Muscle of back (tissue), 13 donors: ENCODE measurements at places on chromosomes 7 and 10.

DNA sequence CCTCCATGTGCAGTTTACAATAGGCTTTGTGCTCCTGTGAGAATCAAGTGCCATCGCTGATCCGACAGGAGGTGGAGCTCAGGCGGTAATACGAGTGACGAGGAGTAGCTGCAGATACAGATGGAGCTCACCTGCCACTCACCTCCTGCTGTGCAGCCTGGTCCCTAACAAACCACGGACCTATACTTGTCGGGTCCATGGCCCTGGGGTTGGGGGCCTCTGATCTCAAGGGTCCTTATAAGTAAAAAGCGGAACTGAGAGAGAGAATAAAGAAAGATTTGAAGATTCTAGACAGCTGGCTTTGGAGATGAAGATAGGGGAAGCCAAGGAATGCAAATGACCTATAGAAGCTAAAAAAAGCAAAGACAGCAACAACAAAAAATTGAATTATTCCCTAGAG lies 130.6 kb downstream of the PLXDC2 start:
- DNase-seq, result no peak

GRCh38 chr10:132145002-132145401 lies 41.7 kb upstream of the DPYSL4 start:
- DNase-seq, result no peak

- peak; percentile 36 for DNase-seq
Measured at GRCh38 chr10:117609796-117610170, 67.2 kb downstream of the EMX2 start.

DNA sequence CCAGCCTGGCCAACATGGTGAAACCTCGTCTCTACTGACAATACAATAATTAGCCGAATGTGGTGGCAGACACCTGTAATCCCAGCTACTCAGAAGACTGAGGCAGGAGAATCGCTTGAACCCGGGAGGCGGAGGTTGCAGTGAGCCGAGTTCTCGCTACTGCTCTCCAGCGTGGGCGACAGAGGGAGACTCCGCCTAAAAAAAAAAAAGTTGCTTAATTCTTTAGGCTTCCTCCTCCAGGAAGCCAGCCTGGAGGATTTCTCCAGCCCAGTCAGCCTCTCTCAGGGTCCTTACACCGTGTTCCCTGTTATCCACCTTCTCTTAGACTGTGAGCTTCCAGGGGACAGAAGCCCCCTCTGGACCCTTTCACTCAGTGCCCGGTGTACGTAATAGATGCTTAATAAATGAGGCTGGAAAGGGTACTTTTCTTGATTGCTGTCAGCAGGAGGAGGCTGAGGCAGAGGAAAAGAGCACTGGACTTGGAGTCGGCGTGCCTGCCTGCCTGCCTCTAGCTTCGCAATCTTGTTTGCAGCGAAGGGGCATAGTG lies 16.4 kb upstream of the NODAL start:
- no peak for DNase-seq

- DNase-seq, result no peak
Measured at GRCh38 chr10:58269782-58270290, 874 bp downstream of the CISD1 start.

GRCh38 chr10:15333909-15334649 lies 37.0 kb downstream of the FAM171A1 start:
- DNase-seq, result no peak

- DNase-seq, result peak; percentile 71
Measured at GRCh38 chr7:69162931-69163670, 435.2 kb upstream of the AUTS2 start.

GRCh38 chr7:22879280-22879679 lies 56.6 kb upstream of the TOMM7 start:
- DNase-seq, result no peak

DNA sequence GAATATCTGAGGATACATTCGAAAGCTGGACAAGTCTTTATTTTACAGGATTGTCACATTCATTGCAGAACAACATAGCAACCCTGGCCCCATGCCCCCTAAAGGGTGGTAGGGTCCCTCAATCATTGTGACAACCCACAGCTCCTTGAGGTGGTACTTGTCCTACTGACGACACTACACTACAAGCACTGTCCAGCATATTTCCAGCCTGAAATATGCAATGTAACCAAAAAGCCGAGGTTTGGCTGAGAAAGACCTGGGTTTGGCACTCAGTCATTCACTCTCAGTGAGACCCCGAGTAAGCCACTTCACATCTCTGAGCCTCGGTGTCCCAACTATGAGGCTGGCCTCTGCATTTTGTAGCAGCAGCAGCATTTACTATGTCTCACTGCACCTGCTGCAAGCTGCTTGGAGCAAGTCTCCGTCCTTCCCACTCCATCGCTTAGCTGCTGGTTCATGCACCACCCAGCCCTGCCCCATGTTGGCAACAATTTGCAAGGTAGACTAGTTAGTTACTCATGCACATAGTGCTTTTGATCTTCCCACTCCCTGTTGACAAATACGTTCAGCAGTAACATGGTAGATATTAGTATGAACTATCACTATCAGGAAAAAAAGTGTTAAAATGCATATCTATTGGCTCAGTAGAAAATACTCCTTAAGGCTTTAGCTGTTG lies 43.6 kb upstream of the TNPO3 start:
- no peak for DNase-seq

DNA sequence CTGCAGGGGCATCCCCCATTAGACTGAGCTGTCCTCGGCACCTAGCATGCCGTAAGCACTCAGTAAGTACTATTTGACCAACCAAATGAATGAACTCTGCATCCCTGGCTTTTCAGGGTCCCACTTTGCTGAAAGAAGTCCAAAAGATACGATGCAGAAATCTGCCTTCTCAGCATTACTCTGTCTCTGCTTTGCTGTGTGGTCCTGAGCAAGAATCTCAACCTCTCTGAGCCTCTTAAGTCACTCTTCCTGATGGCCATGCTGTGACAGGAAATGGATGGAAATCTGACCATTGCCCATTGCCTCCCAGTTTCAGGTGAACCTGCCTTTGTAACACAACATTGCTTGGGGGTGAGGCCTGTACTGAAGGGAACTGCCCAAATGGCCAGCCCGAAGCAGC lies 48.0 kb downstream of the GPAM start:
- DNase-seq, result no peak

DNA sequence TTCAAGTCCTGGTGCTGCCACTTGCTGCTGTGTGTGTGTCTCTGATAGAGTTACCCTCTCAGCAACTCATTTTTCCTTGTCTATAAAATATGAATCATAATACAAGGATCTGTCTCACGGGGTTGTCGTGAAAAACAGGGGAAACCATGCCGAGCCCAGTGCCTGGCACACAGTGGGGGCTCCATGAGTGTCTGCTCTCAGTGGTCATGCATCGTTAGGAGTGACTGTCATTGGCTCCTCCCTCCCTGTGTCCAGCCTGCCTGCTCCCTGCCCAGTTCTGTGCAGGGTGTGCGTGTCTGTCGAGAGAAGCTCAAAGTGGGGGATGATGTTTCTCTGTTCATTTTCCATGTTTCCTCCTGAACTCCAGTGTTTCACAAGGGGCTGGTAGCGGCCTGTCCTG lies 83.6 kb upstream of the LRRC4 start:
- no peak for DNase-seq

- no peak for DNase-seq
Measured at GRCh38 chr10:98224509-98224908, 43.5 kb downstream of the LOXL4 start.

DNA sequence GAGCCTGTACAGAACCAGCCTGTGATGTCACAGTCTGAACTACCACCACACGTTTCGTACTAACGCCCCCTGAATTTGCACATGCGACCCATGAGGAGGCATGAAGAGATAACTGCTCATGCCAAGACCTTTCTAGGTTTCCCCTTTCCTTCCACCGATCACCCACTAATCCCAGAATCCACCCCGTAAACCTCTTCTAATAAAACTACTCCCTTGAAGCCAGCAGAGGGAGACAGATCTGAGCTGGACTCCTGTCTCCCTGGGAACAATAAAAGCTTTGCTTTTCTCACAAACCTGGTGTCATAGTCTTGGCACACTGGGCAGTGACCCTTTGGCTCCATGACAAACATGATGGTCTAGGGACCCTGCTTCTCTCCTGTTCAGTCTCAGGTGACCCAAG lies 144.5 kb downstream of the FRMD4A start:
- no peak for DNase-seq

- DNase-seq, result peak; percentile 7
Measured at GRCh38 chr7:127251036-127251464, 1.7 kb downstream of the GRM8 start.

DNA sequence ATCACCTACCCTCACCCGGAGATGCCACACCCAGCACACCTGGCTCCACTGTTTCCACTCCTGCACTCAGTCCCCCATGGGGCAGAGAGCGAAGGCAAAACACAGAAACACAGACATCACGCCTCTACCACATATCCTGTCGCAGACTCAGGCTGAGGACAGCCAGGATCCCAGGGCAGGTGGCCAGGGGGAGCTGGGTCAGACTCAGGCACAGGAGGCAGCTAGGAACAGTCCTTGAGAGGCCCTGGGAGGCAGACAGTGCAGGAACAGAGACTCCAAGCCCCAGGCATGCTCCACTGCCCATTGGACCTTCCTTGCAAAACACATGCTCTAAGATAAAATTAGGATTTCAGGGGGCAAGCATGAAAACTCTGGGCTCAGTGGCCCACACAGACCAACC lies 154.4 kb upstream of the C7orf33 start:
- no peak for DNase-seq

GRCh38 chr7:15932318-15932717 lies 245.8 kb upstream of the MEOX2 start:
- no peak for DNase-seq

GRCh38 chr10:124616836-124617130 lies 127.4 kb downstream of the FAM53B start:
- no peak for DNase-seq

DNA sequence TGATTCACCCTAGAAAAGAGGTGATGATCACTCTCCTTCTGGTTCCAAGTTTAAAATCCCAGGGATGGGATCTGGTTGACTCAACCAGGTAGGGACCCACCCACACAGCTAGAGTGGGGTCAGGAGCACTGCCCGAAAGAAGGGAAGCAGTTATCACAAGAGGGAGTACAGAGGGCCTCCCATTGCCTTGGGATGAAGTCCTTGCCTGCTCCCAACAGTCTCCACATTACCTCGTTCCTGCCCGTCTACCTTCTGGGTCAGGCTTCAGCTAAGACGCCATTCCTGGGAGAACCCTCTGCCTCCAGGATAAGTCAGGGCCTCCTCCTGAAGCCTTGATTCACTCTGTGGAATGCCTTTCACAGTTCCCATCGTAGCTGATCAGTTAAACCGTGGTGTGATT lies 23.8 kb downstream of the ZMIZ2 start:
- DNase-seq, result no peak

DNA sequence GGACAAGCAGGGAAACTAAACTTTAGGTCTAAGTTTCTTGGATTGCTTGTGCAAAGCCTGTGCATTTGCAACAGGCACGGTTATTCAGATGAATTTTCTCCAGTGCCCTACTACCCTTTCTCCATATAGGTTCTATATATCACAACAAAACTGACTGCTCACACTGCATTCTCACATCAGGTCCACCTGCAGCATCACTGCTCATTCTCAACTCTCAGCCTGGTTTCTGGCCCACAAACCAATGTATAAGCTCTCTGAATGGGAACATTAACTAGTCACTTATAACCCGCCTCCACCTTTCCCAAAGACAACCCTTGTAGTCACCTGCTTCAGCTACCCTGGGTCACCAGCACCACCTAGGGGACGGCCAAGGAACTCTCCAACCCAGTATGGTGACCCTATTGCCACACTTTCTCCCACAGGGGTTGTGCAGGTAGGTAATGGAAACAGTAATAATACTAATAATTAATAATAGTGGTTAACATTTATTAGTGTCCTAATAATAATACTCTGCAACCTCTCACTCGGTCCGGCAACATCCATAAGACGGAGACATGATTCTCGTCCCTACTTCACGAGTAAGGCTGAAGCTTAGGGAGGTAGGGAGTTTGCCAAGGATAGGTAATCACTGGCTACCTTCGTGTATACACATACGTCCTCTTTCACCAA lies 97.3 kb downstream of the CLEC2L start:
- no peak for DNase-seq

- DNase-seq, result no peak
Measured at GRCh38 chr7:116527521-116527920, 2.7 kb downstream of the CAV1 start.

- peak; percentile 39 for DNase-seq
Measured at GRCh38 chr10:115063701-115064658, 29.2 kb upstream of the ATRNL1 start.

- no peak for DNase-seq
Measured at GRCh38 chr7:156461881-156462665, 178.5 kb upstream of the RNF32 start.

DNA sequence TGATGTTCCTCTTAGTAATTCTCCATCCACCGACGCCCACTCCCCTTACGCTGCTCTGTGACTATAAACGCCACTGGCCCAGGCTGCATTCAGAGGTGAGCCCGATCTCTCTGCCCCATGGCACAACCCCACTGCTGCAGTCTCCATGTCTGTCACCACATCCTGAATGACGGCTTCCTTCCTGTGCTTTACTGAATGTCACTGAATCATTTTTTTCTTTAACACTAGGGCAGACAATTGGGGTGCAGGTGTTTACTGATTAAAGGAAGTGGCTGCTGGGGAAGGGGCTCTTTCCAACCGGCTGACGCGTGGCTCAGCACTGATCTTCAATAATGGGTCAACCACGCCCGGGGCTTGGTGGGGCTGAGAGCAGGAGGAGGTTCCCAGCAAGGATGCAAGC lies 208.3 kb downstream of the USP6NL start:
- DNase-seq, result no peak

- DNase-seq, result no peak
Measured at GRCh38 chr10:27197980-27198620, 42.5 kb downstream of the ACBD5 start.

DNA sequence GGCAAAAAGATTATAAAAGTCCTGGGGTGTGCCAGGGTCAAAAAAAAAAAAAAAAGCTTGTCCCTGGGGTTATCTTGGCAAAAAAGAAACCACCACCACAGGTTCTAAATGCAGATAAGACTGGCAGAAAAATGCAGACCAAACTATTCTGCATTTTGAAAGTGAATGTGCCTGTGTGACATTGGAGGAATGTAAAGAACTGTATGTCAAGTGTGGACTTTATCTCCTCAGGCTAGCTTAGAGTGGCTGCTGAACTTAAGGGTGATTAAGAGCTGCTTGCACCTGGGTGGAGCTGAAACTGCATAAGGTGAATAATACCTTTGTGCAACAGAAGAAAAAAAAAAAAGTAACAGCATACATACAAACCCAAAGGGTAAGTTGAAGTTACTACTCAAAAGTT lies 1.3 kb upstream of the NAPEPLD start:
- DNase-seq, result no peak

GRCh38 chr10:87706731-87707130 lies 47.1 kb downstream of the PAPSS2 start:
- DNase-seq, result no peak
